ENCODE measurements at places on chromosomes 4 and X.
A peak's percentile ranks its signal among the peaks of the same experiment; 100 is the strongest.

DNA sequence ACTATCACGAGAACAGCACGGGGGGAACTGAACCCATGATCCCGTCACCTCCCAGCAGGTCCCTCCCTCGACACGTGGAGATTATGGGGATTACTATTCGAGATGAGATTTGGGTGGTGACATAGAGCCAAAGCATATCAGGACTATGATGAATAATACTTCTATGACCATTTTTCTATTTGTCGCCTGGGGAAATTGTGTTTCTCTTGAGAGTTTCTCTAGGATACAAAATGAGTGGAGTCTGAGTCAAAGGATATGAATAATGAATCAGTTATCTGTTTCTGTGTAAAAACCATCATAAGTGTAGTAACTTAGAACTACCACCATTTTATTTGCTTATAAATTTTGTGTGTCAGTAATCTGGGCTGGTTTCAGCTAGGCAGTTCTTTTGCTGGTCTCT is 533.0 kb upstream of the ARX start:
- no peak for DNase-seq

DNA sequence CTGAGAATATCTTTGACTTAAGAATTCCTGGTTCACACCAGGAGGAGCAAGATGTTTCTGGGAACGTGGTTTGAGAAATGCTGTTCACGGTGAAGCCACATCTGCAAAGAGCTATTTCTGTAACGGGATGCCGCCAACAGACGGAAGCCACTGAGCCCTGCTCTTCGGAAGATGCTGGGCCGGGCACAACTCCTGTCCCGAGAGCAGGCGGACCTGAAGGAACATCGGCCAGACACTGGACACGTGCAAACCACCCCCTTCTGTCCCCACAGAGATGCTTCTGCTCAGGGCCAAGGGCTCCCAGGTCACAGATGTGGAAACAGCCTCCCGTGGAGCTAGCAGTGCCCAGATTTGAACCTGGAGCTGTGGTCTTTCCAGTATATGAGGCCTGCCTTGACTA is 24.3 kb downstream of the HMX1 start:
- DNase-seq: no peak

DNA sequence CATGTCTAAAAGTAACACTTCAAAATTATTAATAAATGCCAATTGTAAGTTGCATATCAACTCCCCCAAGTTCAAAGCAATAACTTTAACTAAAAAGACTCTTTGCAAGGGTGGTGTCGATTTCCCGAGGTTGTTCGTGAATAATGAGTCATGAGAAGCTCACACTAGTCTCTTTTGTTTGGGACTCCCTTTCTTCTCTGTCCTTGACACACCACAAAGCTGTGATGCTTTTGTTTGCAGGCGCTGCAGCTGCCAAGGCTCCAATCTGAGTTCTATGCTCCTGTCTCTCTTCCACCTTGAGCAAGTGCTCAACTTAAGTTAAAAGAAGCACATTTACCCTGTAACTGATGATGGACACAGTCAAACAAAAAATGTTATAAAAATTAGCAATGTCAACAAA is 65.9 kb downstream of the FAT1 start:
- DNase-seq: no peak

DNA sequence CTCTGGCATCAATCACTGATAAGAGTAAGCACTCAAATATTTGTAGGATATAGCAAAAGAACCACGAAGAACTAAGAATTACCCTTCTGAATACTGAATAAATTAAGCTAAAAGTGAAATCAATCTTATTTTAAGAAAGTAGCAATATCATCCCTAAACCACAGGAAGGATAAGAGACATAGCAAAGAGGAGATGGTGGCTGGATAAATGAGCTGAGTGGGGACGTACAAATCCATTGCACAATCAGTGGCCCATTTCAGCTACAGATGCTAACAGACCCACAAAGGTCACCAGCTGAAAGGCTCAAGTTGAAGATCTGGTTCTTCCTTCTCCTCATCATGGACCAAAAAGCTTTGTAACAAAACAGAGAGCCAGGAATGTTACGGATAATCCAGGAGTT is 77.1 kb downstream of the SLC9A7 start:
- no peak for DNase-seq

- DNase-seq: no peak
These were observed 247.1 kb downstream of the BCOR start for GRCh38 chrX:39850630-39851152.

- no peak for DNase-seq
These were observed 12.8 kb downstream of the APLN start for GRCh38 chrX:129641941-129642340.

DNA sequence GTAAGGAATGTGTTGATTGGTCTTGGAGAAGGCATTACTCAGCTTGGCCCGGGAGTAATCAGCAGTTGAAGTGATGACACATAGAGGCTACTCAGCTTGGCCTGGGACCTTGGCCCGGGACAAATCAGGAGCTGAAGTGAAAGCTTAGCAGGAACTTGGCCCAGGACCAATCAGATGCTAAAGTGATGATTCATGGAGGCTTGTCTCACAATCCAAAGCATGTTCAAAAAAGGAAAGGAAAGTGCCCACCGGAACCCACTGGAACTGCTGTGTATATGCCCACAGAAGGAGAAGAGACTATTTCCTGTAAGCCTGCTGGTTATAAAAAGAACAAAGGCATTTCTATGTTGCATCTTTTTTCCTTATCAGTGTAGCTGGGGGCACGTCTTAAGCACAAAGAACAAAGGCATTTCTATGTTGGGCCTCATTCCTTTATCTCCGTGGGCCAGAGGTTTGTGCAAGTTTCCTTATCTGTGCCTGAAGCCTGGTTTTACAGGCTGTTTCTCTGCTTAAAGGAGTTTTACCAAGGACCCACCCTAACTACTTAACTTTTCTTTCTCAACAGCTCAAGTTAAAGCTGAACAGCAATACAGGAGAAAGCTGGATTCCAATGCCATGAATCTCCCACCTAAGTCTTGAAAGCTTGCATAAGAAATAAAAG is 1176.7 kb downstream of the NLGN4X start:
- DNase-seq: peak; percentile 54

- no peak for DNase-seq
These were observed 417.4 kb downstream of the SPOCK3 start for GRCh38 chr4:166816890-166817289.

DNA sequence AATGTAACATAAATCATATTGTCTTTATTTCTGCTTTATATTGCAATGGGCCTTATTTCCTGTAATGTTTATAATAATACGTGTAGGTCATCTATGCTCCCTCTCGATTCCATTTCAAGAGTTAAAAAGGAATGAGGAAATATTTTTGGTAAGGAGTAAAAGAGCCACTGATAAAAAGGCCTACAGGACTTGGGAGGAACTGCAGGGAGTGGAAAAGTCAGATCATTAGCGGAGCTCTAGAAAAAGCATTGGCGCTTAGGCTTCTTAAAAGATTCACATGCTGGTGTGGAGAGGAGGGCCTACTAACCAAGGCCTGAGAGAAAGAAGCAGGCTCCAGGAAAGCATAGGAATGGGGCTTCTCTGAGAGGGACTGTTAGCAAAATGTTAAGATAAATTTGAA is 82.9 kb upstream of the PNPLA4 start:
- DNase-seq: no peak

GRCh38 chr4:41129936-41130440 is 84.4 kb downstream of the APBB2 start:
- no peak for DNase-seq

DNA sequence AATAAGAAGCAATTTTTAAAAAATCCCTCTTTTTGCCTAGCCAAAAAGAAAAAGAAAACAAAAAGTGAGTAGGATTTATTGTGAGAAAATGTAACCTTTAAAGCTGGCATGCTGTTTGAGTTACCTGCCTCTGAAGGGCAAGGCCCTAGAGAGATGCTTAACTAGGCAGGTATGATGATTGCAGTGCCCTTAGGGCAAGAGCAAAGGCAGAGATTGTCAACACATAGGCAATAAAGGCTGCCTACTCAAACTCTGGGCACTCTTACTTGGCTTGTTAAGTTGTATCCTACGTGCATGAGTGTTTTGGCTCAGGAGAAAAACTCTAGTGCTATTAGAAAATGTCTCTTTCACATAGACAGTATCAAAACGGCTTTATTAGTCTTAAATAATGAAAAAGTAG is 306.0 kb downstream of the RPA4 start:
- no peak for DNase-seq

- no peak for DNase-seq
These were observed 204.4 kb downstream of the GABRB1 start for GRCh38 chr4:47235721-47236120.

DNA sequence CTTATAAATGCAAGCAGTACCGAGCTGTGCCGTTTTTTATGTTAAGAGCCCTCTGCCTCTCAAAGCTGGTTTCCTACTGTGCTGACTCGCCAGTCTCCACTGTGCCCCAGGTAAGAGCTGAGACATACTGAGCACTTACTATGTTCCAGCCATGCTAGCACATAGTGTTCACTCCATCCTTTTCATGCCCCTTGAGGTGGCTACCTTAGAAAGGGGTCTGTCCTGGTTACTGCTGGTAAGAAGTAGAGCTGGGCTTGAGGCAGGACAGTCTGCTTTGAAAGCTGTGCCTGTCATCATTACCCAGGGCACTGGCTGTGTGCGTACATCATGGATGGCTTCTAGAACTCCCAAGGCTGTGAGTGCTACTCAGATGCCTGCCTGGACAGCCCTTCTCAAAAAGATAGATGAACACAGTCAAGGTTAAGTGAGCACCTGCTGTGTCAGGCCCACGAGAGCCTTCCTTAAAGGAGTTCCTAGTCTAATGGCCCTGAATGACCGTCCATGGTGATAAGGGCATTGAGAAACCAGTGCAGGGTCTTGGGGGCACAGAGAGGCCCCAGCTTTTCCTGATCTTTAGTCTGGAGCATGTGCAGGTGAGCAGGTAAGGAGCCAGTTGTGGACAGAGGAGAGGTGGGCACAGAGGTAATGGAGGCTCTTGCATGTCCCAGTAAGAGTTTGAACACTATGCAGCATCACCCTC is 1.6 kb downstream of the STK32B start:
- DNase-seq: no peak

GRCh38 chr4:177092807-177093206 is 216.9 kb upstream of the NEIL3 start:
- no peak for DNase-seq

GRCh38 chr4:158353541-158354304 is 143.4 kb downstream of the TMEM144 start:
- DNase-seq: no peak

DNA sequence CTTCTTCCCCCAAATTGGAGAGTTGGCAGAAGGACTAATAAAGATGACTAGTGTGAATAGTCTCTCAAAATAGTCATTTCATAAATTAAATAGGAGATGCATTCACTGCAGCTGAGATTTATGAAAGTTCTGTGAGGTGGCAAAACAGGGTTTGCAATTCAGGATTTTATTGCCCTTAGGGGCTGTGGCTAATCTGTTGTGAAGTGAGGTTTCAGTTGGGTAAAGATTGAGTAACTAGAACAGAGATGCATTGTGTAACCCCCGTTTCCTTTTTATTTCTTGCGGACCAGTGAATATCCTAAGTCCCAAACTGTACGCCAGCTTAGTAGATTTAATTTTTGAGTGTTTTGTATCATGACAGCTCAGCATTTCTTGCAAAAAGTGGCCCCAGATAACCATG is 16.2 kb upstream of the SCRG1 start:
- peak; percentile 84 for DNase-seq

DNA sequence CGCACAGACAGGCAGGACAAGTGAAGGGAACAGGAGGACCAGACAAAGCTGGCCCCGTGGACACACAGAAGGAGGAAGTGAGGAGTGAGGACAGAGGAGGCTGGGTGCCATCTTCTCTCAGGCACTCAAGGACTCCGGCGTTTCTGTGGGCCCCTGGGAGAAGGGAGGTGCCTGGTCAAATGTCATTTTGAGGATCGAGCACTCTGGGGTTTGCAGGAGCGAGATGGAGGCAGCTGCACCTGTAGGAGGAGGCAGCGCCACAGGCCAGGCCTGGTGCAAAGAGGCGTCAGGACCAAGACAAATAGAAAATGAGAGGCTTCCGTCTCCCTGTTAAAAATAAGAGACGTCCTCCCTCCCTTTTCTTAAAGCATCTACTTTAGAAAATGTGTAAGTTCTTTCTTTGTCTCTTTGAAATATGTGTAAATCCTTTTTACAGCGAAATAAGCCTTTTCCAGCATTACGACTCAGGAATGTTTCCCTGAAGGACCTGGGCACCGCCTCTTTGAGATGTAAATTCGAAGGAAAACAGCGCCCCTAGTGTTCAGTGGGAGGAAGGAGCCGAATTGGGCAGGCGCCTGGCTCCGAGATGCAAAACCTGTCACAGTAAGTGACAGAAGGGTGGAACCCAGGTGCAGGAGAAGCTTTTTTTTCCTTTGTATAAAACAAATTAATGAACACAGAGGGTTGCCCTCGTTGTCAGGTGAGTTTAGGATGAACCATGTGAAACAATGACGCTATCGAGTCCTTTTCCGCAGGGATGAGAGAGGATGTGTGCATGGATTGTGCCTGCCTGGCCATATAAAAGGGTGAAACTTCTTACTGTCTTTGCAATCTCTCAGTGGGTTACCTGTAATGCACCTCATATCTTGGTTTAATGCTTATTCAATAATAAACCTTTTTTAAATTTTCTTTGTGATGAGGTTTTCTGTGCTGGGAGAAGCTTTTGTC is 1.4 kb upstream of the C4orf50 start:
- DNase-seq: peak; percentile 26

- no peak for DNase-seq
These were observed 12.0 kb downstream of the ATP5ME start for GRCh38 chr4:661881-662761.

GRCh38 chr4:57156242-57156990 is 46.2 kb upstream of the IGFBP7 start:
- no peak for DNase-seq

- DNase-seq: no peak
These were observed 247.5 kb downstream of the PDGFC start for GRCh38 chr4:156723951-156724668.

- no peak for DNase-seq
These were observed 624 bp downstream of the BEX5 start for GRCh38 chrX:102154900-102155805.

DNA sequence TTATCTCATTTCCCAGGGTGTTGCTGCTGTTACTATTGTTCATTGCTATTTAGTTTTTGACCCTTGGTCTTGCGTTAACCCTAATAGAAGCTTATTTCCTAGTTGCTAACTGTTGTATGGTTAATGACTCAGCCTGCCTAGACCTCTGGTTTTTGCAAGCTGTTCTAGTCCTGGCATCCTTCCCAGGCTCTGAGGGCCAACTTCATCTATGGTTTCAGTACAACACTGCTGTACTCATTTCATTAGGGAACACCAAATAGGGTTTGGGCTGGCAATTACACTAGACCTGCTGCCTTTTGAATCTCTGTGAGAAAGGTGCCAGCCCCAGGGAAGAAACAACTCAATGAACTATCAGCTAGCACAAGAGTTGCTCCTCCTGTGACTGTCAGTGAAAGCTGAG is 59.6 kb downstream of the DCX start:
- DNase-seq: no peak

- no peak for DNase-seq
These were observed 126.8 kb downstream of the NAA11 start for GRCh38 chr4:79198951-79199587.

DNA sequence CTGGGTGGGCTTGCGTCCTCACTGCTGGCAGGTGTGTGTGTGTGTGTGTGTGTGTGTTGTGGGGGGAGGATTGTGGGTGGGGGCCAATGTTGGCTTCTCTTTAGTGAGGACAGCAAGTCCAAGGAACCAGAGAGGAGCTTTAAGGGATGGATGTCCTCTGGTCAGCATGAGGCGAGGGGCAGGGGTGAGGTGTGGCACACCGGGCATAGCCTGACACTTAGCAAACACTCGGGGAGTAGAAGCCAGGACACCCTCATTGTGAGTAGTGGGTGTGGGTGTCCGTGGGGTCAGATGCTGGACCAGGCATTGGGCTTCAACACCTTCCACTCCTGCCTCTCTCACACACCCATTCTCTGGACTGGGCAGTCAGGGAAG is 2.8 kb downstream of the SORCS2 start:
- DNase-seq: no peak

Data from inflammatory macrophage treated with lipopolysaccharide for 4 hours (primary cell).